ENCODE measurements at places on chromosomes 11 and 22.

DNA sequence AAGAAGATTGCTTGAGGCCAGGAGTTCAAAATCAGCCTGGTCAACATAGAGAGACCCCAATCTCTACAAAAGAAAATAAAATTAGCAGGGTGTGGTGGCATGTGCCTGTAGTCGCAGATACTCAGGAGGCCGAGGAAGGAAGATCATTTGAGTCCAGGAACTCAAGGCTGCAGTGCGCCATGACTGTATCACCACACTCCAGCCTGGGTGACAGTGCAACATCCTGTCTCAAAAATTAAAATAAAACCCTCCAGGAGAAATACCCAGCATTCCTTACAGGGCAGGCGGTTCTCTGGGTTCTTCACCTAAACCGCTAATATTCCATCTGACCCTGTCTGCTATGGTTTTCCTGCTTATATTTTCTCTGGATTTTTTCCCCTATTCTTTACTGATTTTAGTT is 13.5 kb downstream of the TCF20 start:
- DNase-seq = no peak

DNA sequence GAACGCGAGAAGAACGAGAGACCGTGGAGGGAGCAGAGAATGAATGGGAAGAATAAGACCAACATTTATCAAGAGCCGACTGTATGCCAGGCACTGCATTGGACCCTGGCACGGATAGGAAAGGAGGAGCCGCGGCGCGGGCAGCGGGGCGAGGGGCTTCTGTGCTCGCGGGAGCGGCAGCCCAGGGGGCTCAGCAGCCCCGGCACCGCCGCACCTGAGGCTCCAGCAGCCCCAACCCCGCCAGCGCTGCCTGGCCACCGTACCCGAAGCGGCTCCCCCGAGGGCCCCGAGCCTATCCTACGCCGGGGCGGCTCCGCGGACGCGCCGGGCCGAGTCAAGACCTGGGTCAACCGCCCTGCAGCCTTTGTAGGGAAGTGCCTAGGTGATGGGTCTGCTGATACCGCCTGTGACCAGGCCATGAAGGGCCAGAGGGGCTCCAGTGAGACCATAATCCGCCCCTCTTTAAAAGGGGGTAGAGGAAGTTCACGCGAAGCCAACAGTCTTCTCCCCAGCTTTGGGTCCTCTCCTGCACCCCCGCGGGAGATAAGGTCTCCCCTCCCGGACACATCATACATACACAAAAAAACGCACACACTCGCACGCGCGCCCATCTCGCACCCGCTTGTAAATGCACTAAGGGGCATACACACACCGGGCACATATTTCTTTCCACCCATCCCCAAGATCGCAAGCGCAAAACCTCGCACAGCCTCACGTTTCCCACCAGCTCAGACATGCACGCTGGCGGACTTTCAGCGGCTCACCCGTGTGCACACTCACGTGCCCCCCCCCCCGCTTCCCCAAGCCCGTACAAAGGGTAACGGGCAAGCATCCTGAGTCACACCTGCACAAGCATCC is 935 bp upstream of the RTN4RL2 start:
- no peak for DNase-seq

GRCh38 chr11:122153746-122154145 is 37.7 kb upstream of the BLID start:
- no peak for DNase-seq

DNA sequence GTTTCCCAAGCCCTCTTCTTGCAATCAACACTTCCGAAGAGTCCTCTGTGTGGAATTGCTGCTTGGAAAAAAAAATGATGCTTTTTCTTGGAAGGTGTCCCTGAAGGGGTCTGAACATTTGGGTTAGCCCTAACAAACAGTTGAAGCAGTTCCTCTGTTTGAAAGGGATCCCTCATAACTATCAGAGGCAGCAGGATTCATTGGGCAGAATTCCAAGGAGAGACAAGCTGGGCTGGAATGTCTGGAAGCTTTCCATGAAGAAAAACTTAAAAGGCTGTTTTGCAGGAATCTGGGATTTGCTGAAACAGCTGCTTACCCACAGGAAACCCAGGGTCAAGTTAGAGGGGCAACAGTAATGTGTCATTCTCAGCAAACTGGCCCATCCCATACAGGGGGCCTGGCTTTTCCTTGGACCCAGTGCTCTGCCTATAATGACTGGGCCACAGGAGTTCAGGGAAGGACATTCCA is 3.1 kb downstream of the CSNK2A3 start:
- DNase-seq = no peak

GRCh38 chr11:126308271-126308671 is 4.4 kb downstream of the DCPS start:
- no peak for DNase-seq

- no peak for DNase-seq
These were observed 706.9 kb downstream of the METTL15 start for GRCh38 chr11:28815110-28815509.

- no peak for DNase-seq
These were observed 24.3 kb downstream of the MYH9 start for GRCh38 chr22:36363349-36363981.

DNA sequence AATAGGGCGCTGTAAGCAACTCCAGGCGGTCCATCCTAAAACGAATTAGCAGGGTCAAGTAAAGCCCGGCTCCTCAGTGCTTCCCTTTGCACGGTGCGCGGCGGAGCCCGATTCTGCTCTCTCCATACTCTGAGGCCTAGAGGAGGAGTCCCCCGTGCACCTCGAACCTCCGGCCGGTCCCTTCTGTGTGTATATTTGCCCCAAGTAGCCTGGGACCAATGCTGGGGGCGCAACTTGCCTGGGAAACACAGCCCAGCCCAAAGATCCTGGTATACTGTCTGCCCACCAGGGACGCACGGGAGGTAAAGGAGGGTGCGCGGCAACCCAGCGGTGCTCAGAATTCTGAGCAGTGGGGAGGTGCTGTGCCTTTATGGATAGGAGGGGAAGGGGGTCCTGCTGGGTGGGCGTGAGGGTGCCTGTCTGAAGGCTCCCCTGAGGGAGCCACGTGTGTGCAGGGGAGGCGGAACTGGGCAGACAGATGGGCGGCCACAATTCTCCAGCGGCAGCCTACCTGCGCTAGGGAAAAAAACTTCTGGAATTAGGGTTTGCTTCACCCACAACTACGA is 4.8 kb upstream of the TBX1 start:
- DNase-seq = no peak

GRCh38 chr22:27327497-27327896 is 474.1 kb downstream of the MN1 start:
- DNase-seq = no peak

GRCh38 chr11:86459682-86460460 is 85.2 kb downstream of the CCDC81 start:
- DNase-seq = peak; percentile 52

GRCh38 chr22:39194098-39194497 is 41.6 kb upstream of the CBX7 start:
- DNase-seq = no peak

- no peak for DNase-seq
These were observed 62.0 kb upstream of the YPEL1 start for GRCh38 chr22:21797444-21798221.

DNA sequence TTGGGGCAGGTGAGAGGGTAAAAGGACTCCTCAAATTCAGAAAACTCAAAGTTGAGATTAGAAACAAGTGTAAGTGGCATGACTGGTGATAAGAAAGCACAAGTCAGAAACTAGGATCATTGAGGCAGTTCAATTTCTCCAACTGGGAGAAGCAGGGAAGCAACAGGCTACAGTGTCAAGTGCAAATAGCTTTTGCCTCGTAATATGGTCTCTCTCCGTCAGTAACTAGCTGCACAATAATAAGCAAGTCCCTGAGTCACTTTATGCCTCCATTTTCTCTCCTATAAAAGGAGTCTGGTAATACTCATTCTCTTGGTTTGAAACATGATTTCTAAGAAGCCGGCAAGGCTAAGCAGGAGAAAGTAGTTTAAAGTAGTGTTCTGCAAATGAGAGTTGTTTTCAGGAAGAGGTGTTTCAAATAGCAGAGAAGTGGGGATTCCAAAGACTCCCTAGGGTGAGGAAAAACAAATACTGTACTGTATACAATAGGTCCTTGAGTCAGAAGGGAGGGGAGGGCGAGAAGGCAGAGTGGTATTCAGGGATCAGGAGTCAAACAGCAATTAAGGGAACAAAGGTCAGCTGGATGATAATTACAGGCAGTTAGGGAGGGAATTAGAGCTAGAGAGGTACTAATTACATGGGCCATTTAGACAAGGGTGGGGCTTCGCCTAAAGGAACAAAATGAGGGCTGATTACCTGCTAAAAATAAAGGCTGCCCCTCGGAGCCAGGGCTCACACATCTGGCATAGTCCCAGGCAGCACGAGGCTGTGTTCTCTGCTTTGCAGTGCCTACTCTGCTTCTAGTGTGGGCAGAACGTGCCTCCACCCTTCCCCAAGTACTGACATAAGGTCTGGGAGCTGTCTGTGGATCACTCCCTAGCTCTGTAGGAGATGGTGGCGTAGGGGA is 96.0 kb upstream of the BDNF start:
- DNase-seq = peak; percentile 12

GRCh38 chr22:48055185-48055584 is 1292.7 kb downstream of the TBC1D22A start:
- DNase-seq = no peak

DNA sequence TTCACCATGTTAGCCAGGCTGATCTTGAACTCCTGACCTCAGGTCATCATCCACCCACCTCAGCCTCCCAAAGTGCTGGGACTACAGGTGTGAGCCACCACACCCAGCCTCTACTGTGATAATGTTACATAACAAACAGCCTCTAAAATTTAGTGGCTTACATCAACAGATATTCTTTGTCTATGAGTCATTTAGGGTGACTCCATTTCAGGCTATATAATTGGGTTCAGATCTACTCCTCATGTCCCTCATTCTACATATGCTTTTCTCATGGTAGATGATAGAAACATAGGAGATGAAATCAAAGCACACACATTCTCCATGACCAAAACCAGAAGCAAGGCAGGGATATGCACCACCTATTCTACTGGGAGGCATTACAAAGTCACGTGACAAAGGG is 72.7 kb downstream of the SIK2 start:
- no peak for DNase-seq

GRCh38 chr22:49429066-49429465 is 398.6 kb downstream of the BRD1 start:
- DNase-seq = no peak

DNA sequence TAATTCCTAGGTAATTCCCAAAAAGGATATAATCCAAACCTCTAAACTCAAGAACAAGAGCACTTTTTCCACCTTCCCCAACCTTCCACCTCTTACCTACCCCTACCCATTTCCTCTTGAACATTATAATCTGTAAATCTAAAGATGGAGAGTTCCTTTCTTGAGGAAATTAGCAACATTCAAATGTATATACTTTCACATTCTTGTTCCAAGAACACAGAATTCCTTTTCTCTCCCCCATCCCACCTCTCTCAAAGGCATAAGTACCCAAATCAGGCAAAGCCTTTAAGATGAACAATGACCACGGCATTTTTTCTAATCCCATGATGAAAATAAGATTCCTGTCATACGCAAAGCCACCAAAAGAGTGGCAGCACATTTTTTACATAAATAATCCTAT is 18.3 kb downstream of the RRAS2 start:
- DNase-seq = no peak

- DNase-seq = no peak
These were observed 1.8 kb downstream of the FJX1 start for GRCh38 chr11:35619855-35620640.

DNA sequence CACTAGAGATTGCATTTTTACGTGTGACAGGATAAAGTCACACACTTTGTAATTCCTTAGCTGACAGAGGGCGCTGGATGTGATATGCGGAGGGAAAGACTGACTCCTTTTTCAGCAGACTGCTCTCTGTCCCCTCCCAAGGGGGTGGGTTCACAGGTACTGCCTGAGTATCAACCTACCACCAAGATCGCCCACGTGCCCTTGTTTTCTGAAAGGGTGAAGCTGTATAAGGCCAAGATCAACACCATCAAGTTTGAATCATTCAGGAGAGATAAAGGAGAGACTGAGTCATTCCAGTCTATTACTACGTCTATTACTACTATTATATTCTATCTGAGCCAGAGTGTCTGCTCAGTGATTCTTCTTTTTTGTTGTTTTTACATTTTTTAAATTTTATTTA is 30.7 kb downstream of the BUD13 start:
- DNase-seq = no peak

DNA sequence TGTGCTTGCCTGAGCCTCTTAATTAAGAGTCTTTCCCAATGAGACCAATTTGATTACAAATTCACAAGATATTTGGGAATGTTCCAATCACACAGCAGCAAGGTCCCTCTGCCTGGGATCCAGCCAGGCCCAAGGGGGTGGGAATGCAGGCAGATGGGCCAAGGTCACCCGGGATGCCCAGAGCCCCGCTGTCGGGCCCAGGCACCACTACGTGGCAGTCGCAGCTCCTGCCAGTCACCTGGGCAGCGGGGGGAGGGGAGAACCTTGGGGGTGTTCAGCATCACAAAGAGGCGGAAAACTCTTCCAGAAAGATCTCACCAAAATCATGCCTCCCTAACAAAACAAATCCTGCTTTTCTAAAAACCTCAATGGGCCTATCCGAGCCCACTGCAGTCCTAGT is 30.9 kb downstream of the PPM1F start:
- DNase-seq = no peak

- DNase-seq = no peak
These were observed 13.6 kb upstream of the TRIM29 start for GRCh38 chr11:120151536-120151935.

DNA sequence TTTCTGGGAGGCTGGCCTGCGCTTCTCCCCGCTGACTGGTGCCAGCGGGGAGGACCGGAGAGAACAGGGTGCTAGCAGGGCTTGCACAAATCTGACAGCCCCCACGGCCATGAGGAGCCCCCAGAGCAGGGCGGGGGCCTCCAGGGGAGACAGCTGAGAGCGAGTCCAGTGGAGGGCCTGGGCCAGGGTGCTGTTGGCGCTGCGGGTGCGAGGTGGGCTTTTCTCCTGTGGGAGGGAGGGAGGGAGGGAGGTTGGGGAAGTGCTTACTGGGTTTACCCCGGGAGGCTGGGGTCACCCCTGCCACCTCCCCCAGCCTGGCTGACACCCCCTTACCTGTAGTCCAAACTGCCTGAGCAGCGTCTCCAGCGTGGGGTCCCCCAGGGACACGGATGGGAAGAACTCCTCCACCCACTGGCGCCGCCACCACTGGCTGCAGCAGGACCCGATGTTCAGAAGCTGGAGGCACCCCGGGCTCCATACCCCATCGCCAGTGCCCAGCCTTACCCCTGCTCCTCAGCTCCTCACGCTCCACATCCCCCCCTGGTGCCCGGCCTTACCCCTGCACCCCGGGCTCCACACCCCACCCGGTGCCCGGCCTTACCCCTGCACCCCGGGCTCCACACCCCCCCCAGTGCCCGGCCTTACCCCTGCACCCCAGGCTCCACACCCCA is 3.9 kb downstream of the LMF2 start:
- DNase-seq = no peak

- no peak for DNase-seq
These were observed 16.8 kb upstream of the P2RY2 start for GRCh38 chr11:73201249-73201648.

- no peak for DNase-seq
These were observed 92.7 kb upstream of the TBCEL start for GRCh38 chr11:120931057-120931779.

GRCh38 chr11:69369945-69370344 is 76.0 kb downstream of the MYEOV start:
- no peak for DNase-seq
